ENCODE measurements at places on chromosomes 2 and 18.
A peak's percentile ranks its signal among the peaks of the same experiment; 100 is the strongest.

GRCh38 chr2:190717306-190717705 lies 68.4 kb downstream of the NAB1 start:
- H3K27me3 ChIP-seq = peaks cover 4% of the 10 kb centered on the region
- no peak overlapping the region for H3K27ac ChIP-seq
- DNase-seq = no peak
- H3K4me3 ChIP-seq = no peak overlapping the region
- H3K4me1 ChIP-seq = peaks cover 9% of the 10 kb centered on the region

DNA sequence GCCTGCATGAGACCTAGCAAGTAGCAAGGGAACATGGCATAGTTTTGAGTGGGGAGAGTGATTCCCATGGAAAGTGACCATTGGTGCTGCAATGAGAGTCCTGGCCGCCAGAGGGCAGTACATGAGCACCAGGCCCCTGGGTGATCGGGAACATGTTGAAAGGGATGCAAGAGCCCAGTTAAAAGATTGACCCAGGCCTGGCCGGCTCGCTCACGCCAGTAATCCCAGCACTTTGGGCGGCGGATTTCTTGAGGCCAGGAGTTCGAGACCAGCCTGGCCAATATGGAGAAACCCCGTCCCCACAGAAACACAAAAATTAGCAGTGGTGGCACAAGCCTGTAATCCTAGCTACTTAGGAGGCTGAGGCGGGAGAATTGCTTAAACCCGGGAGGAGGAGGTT lies 22.2 kb downstream of the FAP start:
- no peak overlapping the region for H3K4me3 ChIP-seq
- peak; percentile 69 for DNase-seq
- H3K36me3 ChIP-seq = no peaks in the 10 kb centered on the region
- H3K27ac ChIP-seq = no peak overlapping the region

GRCh38 chr2:133936601-133937000 lies 317.3 kb upstream of the MGAT5 start:
- DNase-seq = no peak
- no peaks in the 10 kb centered on the region for H3K4me1 ChIP-seq
- H3K27me3 ChIP-seq = no peaks in the 10 kb centered on the region
- no peaks in the 10 kb centered on the region for H3K36me3 ChIP-seq
- H3K4me3 ChIP-seq = no peak overlapping the region

- no peaks in the 10 kb centered on the region for H3K4me1 ChIP-seq
- no peaks in the 10 kb centered on the region for H3K36me3 ChIP-seq
- DNase-seq = no peak
- H3K27me3 ChIP-seq = peaks cover 26% of the 10 kb centered on the region
Measured at GRCh38 chr2:105711394-105711793, 33.3 kb upstream of the NCK2 start.

DNA sequence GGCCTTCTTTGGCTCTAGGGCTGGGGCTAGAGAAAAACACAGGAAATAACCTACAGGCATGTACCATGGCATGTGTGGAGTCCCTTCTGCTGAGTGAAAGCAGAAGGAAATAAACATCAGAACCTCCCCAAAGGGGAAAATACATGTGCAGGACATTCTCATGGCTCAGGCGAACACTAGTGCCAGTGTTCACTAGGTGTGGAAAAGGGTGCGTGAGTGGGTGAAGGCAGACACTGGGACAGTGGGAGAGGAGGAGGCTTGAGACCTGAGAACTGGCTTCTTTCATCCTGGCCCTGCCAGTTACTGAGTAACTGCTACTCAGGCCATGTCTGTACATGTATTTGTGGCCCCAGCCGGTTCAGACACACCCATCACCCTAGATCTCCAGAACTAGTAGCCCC lies 268.2 kb downstream of the PRKCE start:
- no peak overlapping the region for H3K27ac ChIP-seq
- peaks cover 5% of the 10 kb centered on the region for H3K4me1 ChIP-seq
- H3K36me3 ChIP-seq = no peaks in the 10 kb centered on the region
- no peak overlapping the region for H3K4me3 ChIP-seq
- no peak for DNase-seq
- no peaks in the 10 kb centered on the region for H3K27me3 ChIP-seq

GRCh38 chr2:235858881-235859280 lies 309.3 kb downstream of the GBX2 start:
- DNase-seq = no peak
- no peak overlapping the region for H3K27ac ChIP-seq
- H3K4me3 ChIP-seq = no peak overlapping the region
- peaks cover 4% of the 10 kb centered on the region for H3K27me3 ChIP-seq

DNA sequence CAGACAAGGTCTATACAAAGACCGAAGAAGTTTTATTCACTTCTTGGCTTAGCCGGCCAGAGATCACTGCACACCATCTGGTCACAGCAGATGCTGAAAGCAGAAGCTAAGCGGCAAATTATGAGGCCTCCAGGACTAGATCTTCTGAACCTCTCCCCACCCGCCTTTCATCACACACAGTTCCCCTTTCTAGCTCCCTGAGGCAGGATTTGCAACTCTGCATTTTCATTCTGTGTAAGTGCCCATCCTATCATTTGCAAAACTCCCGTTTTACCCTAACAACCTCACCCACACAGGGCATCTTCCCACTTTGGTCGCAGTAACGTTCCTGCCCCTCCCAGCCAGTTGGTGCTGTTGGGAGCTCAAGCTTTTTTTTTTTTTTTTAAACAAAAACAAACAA lies 3.1 kb upstream of the MOB1A start:
- H3K4me1 ChIP-seq = peaks cover 32% of the 10 kb centered on the region
- no peak overlapping the region for H3K27ac ChIP-seq
- H3K4me3 ChIP-seq = no peak overlapping the region
- no peak for DNase-seq
- H3K36me3 ChIP-seq = peaks cover 7% of the 10 kb centered on the region

DNA sequence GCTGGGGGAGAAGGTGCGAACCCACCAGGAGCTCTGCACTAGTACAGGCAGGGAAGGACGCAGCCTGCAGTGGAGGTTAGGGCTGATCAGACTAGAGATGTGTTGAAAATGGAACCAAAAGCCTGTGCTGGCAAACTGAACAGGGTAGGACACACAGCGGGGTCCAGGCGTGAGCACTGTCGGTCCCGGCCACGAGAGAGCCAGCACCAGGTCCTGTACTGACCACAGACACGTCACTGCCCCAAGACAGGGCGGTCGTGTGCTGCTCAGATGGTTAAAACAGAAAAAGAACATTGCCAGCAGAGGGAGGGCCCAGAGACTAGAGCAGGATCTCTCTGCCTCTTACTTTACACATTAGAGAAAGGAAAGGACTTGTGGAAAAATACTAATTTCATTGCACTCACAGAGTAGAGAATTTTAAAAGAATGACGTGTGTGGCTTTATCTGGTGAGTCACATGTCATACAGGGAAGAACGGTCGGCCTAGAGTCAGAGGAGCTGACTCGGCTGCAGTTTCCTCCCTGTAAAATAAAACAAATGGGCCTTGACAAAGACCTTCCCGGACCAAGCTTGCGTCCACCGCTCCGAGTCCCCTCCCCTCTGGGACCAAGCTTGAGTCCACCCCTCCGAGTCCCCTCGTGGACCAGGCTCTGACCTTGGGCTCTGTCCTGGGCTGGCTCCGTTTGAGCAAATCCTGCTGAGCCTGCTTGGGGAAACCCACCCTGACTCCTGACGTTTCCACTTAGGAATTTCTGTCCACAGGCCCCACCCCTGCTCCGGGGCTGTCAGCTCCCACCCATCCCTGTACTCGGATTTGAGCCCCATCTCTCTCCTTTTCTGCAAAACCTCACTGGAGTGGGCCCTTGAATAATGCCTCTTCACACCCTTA lies 16.7 kb upstream of the ADI1 start:
- no peaks in the 10 kb centered on the region for H3K27me3 ChIP-seq
- H3K27ac ChIP-seq = peak overlapping the region; percentile 77
- H3K36me3 ChIP-seq = peaks cover 3% of the 10 kb centered on the region
- no peak for DNase-seq

GRCh38 chr2:225244933-225245332 lies 154.6 kb upstream of the NYAP2 start:
- H3K27ac ChIP-seq = no peak overlapping the region
- H3K4me3 ChIP-seq = no peak overlapping the region
- no peaks in the 10 kb centered on the region for H3K27me3 ChIP-seq

DNA sequence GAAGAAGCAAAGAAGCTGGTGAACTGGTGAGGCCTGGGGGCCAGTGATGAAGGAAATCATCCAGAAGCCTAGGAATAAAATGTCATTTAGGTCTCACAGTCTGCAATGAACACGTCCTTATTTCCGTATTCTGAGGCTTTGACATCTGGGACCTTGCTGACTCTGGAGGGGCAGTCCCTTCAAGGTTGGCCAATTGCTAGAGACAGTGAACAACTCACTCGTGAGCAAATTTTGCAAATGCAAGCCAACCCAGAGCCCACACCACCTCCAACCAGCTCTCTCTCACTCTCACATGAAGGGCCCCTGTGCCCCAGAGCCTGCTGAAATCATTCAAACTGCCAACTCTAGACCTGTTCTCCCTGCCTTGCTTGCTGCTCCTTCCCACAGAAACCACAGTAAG lies 279.1 kb upstream of the LYPD1 start:
- H3K4me1 ChIP-seq = no peaks in the 10 kb centered on the region
- H3K4me3 ChIP-seq = no peak overlapping the region
- H3K36me3 ChIP-seq = no peaks in the 10 kb centered on the region
- no peak overlapping the region for H3K27ac ChIP-seq
- H3K27me3 ChIP-seq = no peaks in the 10 kb centered on the region

GRCh38 chr2:21024722-21025389 lies 19.0 kb downstream of the APOB start:
- DNase-seq = no peak
- H3K4me3 ChIP-seq = no peak overlapping the region
- no peaks in the 10 kb centered on the region for H3K36me3 ChIP-seq
- H3K27ac ChIP-seq = no peak overlapping the region

GRCh38 chr2:63604666-63605065 lies 15.9 kb downstream of the MDH1 start:
- DNase-seq = no peak
- H3K4me3 ChIP-seq = no peak overlapping the region
- peaks cover 50% of the 10 kb centered on the region for H3K36me3 ChIP-seq
- H3K4me1 ChIP-seq = no peaks in the 10 kb centered on the region

GRCh38 chr2:216714376-216714775 lies 19.0 kb upstream of the IGFBP5 start:
- DNase-seq = no peak
- no peaks in the 10 kb centered on the region for H3K4me1 ChIP-seq
- H3K27me3 ChIP-seq = peaks cover 20% of the 10 kb centered on the region
- H3K4me3 ChIP-seq = no peak overlapping the region
- no peak overlapping the region for H3K27ac ChIP-seq

DNA sequence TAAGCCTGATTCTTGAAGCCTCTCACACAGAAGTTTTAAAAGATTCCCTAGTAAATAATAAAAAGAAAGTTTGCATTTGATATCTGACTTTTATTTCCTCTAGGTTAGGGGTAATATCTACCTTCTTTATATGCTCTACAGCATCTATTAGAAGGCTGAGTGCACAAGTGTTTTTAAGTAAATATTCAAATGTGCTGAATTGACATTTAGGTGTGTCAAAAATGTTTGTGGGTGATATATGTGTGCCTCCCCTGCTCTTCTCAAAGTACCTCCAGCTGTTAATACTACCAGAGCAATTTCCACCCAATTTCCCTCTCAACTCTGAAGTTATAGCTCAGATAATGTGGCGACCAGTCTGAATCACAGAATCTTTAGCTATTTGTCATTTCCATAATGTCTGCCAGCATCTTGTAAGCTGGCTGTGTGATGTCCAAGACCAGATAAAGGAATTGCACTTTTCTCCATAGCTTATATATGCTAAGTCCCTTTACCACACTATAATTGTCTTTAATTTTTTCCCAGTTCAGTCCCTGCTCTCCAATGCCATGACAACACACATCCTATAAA lies 24.4 kb upstream of the ERMN start:
- peaks cover 8% of the 10 kb centered on the region for H3K4me1 ChIP-seq
- no peak overlapping the region for H3K27ac ChIP-seq
- peaks cover 24% of the 10 kb centered on the region for H3K36me3 ChIP-seq

- H3K36me3 ChIP-seq = no peaks in the 10 kb centered on the region
- H3K27ac ChIP-seq = no peak overlapping the region
- H3K4me1 ChIP-seq = no peaks in the 10 kb centered on the region
- H3K27me3 ChIP-seq = no peaks in the 10 kb centered on the region
- H3K4me3 ChIP-seq = no peak overlapping the region
Measured at GRCh38 chr2:154740361-154740760, 41.9 kb downstream of the KCNJ3 start.

DNA sequence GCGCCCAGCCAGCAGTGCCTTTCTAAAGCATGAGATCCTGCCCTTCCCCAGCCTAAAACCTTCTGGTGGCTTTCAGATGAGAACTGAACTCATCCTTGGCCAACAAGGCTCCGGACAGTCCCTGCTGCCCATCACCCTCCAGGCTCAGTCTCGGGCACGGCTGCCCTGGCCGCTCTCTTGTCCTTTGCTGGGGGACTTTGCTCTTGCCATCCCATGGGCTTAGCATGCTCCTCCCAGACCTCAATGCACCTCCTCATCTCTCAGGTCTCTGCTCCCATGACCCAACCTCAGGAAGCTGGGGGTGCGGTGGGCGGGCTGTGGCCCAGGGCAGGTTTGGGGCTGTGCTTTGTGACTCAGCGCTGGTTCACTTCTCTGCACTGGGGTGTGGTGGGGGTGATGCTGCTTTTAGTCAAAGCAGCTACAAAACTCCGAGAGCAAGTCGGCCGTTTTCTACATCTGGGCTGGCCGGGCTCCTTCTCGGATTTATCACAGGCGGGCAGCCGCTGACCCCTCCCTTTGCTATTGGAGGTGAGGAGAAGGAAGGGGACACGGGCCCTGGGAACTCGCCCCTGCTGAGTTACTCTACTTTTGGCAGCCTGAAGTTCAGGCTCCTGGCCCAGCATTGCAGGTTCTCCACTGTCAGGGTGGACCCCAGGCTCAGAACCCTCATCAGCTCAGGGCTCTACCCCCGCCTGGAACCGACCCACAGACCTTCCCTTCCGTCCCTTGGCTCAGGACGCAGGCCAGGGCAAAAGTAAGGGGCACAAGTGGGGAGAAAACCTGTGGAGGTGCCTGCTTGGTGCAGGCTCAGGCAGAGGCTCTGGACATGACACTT lies 90.6 kb upstream of the TAF1B start:
- peak overlapping the region; percentile 76 for H3K4me3 ChIP-seq
- H3K36me3 ChIP-seq = no peaks in the 10 kb centered on the region

DNA sequence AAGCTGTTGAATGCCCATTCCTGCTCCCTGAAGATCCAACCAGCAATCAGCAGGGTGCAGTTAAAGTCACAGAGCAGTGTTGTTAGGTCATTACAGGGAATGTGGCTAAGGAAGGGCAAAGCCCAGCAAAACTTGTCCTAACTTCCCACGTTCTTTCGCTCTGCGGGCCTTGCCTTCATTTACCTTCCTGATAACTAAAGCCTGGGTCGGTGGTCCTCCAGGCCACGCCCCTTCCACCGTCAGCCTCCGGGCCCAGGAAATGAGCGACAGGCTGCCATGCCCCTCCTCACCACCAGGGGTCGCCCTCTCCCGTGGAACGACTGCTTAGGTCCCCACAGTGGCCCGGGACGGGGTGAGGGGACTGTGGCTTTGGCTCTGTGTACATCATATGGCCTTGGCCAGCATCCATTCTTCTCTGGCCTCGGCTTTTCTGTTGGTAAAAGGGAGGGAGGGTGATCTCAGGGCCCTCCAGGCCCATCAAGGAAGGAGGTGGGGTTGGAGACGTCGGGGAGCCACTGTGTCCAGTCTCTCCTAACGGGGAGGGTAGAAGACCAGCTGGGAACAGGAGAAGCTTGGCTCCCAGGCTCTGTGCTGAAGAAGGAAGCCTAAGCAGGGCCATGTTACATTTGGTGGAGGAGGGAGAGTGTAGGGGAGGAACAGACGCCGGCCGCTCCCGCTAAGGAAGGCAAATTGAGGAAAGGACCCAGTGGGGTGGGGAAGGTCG lies 2.2 kb downstream of the SH2D6 start:
- H3K27ac ChIP-seq = peak overlapping the region; percentile 80
- H3K4me1 ChIP-seq = peaks cover 35% of the 10 kb centered on the region
- peak overlapping the region; percentile 57 for H3K4me3 ChIP-seq
- no peaks in the 10 kb centered on the region for H3K36me3 ChIP-seq
